Stimulated activated CD8-positive, alpha-beta memory T cell treated with anti-CD3 and anti-CD28 coated beads, Interleukin-15, amount 100 ng/mL, for 48 hours (primary cell): ENCODE measurements at places on chromosomes 3 and 15.

DNA sequence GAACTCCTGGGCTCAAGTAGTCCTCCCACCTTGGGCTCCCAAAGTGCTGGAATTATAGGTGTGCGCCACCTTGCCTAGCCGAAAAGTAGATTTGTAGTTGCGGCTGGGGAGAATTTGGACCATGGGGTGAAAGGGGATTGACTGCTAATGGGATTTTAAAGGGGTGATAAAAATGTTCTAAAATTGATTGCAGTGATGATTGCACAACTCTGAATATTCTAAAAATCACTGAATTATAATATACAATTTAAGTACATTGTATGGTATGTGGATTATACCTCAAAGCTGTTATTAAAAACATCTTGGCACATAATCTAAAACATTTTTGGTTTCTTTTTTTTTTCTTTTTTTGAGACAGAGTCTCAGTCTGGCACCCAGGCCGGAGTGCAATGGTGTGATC lies 3.9 kb downstream of the PRC1 start:
- DNase-seq: no peak

- no peak for DNase-seq
Observed at GRCh38 chr3:72008226-72008996, 223.5 kb upstream of the PROK2 start.

DNA sequence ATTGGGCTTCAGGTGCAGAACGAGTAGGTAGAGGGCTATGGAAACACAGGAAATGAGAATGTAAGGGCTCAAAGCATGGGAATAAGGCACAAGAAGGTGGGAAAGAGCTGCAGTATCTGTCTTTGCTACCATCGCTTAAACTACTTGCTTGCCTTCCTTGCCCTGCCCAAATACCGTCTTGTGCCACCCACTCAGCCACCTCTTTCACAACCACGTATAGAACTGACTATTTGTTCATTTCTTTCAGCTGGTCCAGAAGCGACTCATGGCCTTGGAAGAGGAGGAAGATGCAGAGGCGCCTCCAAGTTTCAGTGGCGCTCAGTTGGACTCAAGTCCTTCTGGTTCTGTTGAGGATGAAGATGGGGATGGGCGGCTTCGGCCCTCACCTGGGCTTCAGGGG lies 11.8 kb downstream of the LPCAT4 start:
- DNase-seq: no peak

- DNase-seq: no peak
Observed at GRCh38 chr3:41024031-41024836, 175.1 kb upstream of the CTNNB1 start.

- DNase-seq: no peak
Observed at GRCh38 chr3:176697284-176697889, 499.9 kb downstream of the TBL1XR1 start.

DNA sequence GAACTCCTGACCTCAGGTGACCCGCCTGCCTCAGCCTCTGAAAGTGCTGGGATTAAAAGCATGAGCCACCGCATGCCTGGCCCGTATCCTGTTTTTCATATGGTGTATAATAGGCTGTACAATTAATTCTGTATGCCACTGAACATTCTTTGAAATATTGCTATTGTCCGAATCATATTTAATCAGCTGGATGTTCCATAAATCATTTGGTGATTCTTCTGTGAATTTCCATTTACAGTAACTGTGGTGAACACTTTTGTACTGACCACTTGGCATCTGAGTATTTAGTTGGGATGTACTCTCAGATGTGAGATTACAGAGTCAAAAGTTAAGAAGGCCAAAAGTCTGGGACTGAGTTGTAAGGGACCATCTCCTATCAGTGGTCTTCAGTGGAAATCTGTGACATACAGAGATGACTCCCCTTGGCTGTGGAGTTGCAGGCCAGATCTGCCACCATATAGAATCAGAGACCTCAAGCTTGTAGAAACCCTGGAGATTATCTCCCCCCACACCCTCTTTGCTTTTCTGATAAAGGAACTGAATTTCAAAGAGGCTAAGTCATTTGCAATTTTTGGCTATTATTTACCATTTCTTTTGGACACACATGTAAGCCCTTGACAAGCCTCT lies 25.7 kb upstream of the DYNC1LI1 start:
- no peak for DNase-seq

GRCh38 chr3:52874160-52874701 lies 23.1 kb downstream of the STIMATE start:
- no peak for DNase-seq

GRCh38 chr15:64599716-64600115 lies 139.3 kb downstream of the ZNF609 start:
- DNase-seq: no peak

GRCh38 chr3:7309641-7310102 lies 448.8 kb downstream of the GRM7 start:
- no peak for DNase-seq

DNA sequence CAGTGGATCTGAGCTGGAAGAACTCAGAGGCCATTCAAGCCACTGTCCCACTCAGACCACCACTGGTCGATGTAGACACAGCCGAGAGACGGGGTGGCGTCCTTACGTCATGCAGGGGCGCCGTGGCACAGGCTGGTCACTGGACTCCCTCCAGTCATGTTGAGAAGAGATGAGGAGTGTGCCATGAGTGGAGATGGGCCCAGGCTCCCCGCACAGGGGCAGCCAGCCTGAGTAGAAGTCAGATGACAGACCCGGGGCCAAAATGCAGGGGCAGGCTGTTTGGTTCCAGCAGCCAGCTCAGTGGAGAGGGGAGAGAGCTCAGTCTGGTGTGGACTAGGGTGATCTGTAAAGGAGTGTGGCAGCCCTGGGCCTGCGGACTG lies 33.4 kb upstream of the KIF23 start:
- no peak for DNase-seq

- no peak for DNase-seq
Observed at GRCh38 chr15:100781061-100781960, 98.3 kb upstream of the ALDH1A3 start.

DNA sequence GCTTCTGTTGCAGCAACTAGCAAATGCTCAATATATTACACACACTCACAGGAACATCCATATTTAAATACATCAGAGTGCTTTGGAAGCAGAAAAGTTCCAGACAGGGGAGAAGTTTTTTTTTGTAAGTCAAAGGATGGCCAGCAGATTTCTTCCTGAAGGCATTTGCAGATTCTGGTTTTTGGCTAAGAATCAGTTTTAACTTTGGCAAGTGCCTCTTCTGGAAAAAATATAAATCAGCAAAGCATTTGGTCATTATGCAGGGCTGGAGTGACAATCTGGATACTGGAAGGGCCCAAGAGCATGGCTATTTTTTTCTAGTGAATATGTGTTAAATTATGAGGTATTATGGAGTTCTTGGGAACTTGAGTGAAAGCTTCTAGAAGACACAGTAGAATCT lies 495.3 kb upstream of the ARPP21 start:
- no peak for DNase-seq

GRCh38 chr3:107973961-107974360 lies 116.9 kb downstream of the CD47 start:
- no peak for DNase-seq

GRCh38 chr3:61526308-61526707 lies 35.1 kb upstream of the PTPRG start:
- no peak for DNase-seq

GRCh38 chr3:151213881-151214280 lies 10.9 kb upstream of the GPR171 start:
- DNase-seq: no peak

DNA sequence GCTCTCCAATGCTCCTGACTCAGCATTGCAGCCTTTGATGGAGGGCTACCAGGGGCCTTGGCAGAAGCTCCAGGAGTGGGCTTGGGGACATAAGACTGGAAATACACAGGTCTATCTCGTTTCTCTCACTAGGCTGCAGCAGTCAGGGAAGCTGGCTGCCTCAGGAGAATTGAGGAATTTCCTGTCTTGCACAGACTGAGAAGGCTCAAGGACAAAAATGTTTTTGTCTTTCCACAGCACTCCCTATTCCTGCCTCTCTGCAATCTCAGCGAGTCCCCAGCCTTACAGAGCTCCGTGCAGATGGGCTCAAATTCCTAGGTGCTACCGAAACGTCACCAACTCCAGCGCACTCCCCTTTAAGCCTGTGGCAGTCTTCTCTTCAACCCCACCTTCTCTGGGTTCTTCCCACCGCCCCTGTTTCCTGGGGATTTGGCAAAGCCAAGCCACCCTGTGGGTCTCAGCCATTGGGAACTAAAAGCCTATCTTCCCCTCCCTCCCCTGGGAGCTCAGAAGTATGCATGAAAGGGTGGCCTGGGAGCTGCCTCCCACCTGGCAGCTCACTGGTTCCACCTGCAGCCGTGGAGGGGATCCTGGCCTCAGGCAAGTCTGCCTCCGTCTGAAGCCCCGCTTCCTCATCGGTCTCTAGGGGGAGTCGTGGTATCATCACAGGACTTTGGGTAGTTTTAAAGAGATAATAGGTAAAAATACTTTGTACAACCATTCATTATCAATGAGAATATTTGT lies 322.6 kb upstream of the FRG2C start:
- DNase-seq: no peak

DNA sequence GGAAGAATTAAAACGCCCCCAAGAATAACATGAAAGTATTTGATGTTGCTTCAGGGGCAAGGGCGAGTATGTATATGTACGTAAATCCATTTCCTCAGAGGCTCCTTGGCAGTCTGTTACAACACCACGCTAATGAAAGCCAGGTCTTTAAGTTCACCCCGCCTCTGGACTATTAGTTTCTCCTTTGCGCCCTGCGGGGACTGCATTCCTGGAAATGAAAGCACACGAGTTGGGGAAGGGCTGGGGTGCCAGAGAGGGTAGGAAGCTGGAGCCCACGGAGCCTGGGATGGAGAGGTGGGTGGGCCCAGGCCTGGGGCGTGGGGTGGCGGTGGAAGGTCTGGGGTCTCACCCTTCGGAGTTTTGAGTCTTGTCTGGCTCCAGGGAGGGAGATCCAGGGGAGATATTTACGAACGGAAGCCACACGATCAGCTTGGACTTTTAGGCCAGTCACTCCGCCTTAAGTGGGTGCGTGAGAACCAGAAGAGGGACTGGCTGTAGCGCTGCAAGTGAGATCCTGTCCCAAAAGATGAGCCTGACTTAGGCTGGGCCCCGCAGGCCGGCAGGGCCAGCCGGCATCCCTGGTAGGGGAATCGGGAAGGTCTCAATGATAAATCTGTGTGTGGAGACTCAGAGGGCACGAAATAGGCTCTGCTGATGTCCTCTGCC lies 1.6 kb upstream of the PLCL2 start:
- DNase-seq: no peak

- no peak for DNase-seq
Observed at GRCh38 chr3:137335478-137335877, 377.7 kb downstream of the IL20RB start.

- no peak for DNase-seq
Observed at GRCh38 chr3:179074656-179075055, 3.0 kb upstream of the ZMAT3 start.
